ENCODE measurements at places on chromosomes 2 and 18.
A peak's percentile ranks its signal among the peaks of the same experiment; 100 is the strongest.

- no peak for DNase-seq
Observed at GRCh38 chr2:239466061-239466754, 65.4 kb upstream of the HDAC4 start.

GRCh38 chr18:3889803-3890202, 439.8 kb downstream of the TGIF1 start:
- DNase-seq = no peak

DNA sequence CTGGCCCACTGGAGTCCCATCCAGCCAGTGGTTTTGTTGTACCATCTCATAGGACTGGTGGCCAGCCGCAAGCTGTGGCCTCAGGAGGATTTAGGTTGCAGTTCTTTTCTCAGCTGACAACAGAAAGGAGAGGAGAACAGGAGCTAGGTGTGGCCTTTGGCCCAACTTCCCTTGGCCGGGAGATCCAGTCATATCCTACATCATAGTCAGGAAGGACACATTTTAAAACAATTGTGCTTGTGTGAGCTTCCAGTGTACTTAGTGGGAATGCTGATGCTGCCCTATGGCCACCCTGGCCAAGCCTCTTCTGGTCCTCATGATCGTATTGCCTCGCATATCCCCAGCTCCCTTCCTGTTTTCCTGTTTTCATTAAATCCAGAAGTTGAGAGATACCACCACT, 98.1 kb downstream of the WDSUB1 start:
- DNase-seq = no peak

- no peak for DNase-seq
Observed at GRCh38 chr2:124755386-124755785, 730.3 kb downstream of the CNTNAP5 start.

- no peak for DNase-seq
Observed at GRCh38 chr2:198096002-198096401, 291.6 kb downstream of the PLCL1 start.

DNA sequence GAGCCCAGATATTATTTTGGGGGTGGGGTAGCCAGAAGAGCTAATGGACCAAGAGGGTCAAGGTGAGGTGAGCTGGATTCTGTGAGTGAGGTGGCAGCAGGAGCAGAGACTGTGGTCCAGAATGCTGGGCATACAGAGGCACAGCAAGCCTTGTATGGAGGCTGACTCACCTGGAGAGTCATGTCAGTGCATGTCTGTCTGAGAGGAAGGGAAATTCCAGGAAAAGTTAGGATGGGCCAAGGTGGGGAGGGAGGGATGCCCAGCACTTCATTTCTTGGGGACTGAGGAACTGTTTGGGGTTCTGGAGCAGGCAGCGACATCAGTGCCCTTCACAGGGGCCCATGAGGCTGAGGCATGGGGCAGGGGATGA, 21.1 kb downstream of the PER2 start:
- DNase-seq = no peak

DNA sequence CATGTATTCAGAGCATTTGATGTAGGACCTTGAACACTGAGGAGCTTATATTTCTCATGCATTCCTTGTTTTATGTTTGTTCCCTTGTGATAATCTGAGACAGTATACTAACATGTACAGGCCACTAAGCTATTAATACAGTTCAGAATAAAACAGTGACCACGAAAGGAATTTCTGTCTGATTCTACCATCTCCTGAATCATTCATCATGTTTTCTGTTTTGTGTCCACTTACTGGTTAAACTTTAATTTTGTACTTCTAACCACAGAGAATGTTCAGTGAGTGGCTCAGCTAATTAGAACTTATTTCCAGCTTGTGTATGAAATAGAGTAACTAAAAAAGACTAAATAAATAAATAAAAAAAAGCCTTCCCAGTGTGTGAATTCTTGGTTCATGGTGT, 110.4 kb downstream of the LRP1B start:
- DNase-seq = no peak

GRCh38 chr2:172664766-172665165, 70.9 kb upstream of the RAPGEF4 start:
- DNase-seq = no peak

DNA sequence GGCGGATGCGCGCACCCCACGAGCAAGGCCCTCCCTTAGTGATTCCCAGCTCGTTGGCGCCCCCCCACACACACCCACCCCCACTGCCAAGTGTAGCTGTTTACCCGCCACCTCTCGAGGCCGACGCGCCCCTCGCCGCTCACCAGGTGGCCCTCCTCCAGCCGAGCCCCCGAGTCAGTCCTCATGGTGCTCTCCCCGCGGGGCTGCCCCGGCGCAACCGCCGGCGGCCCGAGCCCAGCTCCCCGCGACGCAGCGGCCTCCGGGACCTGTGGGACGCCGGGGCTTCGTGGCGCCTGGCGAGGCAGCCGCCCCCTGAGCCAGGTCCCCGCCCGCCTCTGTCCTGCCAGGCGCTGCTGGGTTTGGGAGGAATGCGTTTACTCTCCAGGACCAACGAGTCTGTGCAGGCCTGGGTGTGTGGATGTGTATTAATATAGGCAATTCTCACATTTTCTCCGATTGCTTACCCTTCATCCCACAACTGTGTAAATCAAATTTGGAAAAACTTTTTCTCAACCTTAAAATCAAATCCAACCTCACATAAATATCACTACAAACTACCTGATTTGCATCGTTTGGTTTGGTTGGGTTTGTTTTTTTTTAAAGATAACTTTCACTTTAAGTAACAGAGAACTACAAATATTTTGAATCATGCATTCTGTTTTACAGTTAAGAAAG, at the start of gene TMEM237:
Gene TMEM237, minus strand, starts transcription at position 288 of the 675 bp plus-strand sequence. Its CDS starts 103 bp downstream, at position 185.
- DNase-seq = peak; percentile 12

All from stimulated activated CD4-positive, alpha-beta T cell treated with anti-CD3 and anti-CD28 coated beads, Interleukin-1b, Interleukin-23, amount 100 ng/mL, for 24 hours (primary cell).